ENCODE measurements at places on chromosomes 5 and 9. TPM values are rescaled to one million over a fixed set of nuclear protein-coding genes. Genes with fewer than 3 reads are reported as not detected.

- no peak for DNase-seq
Measured at GRCh38 chr5:171700318-171700912, 85.2 kb upstream of the SMIM23 start.

DNA sequence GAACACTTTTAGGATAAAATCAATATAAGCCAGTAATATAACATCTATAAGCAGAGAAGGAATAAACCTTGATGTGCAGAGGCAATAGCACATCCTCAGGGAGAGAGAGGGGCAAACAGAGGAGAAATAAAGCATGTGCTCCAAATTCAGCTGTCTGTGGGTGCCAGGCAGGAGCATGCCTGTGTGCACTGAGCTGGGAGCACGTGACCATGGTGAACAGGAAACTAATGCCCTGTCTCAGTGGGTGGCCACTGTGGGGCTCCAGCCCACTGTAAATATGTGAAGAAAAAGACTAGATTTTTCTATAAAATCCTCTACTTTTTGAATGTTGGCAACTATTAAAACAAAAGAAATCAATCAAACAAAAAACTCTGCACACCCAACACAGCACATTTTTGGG lies 55.3 kb downstream of the FYB1 start:
- DNase-seq: no peak

GRCh38 chr5:2701592-2701991 lies 49.9 kb downstream of the IRX2 start:
- DNase-seq: no peak

Gene TAF11L6
- not detected for total RNA-seq

- no peak for DNase-seq
Measured at GRCh38 chr5:64457846-64458245, 48.0 kb upstream of the RGS7BP start.

DNA sequence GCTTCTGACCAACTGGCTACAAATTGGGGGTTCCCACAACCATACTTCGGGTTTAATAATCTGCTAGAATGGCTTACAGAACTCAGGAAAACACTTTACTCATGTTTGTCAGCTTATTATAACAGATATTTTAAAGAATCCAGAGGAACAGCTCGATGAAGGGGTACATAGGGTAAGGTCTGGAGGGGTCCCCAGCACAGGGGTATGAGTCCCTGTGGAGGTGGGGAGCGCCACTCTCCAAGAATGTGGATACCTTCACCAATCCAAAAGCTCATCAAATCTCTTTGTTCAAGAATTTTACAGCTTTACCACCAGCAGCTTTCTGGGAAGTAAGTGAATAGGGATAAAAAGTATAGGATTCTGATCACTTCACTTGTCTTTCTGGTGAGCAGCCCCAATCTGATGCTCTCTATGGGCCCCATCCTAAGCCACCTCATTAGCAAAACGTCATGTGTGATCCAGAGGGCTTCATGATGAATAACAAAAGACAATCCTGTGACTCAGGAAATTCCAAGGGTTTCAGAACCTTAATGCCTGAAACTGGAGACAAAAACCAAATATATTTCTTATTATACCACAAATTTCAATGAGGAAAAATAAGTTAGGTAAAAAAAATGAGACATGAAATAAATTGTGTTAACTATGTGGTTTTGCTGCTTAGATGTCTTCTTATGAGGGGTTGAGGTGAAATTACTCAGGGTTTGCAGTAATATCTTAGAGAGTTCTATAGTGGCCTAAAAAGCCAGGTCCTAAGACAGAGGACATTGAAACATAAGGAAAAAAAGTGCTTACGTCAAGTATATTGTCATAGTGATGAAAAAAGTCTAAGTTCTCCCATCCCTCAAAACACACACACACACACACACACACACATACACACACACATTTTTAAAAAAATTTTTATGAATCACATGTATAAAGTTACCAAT lies 290.5 kb downstream of the ANXA1 start:
- no peak for DNase-seq

DNA sequence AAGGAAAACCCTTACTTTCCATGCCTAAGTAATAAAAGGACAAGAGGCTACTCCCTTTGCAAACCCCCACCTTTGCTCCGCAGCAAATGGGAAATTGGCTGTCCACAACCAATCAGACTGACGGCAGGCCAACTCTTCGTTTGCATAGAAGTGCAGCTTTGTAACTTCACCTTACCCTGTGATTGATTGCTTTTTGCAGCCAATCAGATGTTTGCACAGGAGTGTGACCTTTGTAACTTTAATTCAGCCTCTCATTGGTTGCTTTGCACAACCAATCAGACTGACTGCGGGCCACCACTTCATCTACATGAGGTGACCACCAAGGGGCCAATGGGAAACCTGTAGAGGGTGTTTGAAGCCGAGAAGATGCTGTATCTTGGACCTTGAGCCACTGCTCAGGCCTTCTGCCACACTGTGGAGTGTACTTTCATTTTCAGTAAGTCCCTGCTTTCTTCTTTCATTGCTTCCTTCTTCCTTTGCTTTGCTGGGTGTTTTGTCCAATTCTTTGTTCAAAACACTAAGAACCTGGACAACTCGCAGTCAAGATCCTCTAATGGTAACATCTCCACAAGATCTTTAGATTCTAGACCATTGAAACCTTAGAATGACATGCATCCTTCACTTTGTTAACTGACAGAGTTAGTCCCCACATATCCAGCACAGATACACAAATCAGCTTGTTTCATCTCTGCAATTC lies 51.3 kb upstream of the FREM1 start:
- DNase-seq: no peak

Gene GRIN1
- not detected for total RNA-seq

DNA sequence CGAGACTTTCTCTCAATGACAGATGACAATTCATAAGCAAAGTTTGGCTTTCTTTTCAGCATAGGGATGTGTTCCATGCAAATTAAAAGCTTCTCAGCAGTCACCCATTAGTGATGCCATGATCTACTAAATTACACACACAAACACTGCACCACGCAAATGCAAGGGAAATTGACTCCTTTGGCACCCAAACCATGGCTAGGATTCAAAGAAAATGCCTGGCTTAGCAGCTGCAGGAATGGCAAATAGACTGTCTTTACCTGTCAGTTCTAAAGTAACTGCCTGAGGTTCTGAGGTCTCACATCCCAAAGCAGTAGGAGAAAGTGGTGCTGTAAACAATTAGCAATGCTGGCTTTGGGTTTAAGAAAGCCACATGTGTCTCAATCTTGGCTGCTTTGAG lies 108.6 kb upstream of the ATP10B start:
- DNase-seq: no peak

Gene DMRT3
- not detected for total RNA-seq

DNA sequence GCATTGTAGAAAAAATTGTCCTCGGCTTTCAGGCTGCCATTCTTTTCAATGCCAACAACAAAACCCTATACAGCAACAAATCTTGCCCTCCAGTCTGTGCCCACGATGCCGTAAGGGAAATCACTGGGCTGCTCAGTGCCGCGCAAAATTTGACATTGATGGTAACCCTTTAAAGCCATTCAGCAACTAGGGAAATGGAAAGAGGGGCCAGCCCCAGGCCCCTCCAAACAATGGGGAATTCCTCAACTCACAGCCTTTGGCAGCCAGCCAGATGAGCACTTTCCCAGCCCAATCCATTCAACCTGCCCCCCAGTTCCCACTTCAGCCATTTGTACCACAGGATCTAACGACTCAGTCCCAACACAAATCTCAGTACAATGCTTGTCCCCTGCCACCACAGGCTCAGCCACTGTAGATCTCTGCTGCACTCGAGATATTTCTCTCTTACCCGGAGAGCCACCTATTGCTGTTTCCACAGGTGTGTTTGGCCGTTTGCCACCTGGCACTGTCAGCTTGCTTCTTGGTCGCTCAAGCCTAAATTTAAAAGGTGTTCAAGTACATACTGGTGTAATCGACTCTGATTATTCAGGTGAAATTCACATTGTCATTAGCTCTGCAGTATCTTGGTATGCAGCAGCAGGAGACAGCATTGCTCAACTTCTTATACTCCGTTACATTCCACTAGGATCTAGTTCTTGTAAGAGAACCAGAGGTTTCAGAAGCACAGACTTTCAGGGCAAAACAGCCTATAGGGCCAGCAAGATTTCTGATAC lies 103.3 kb downstream of the SYK start:
- no peak for DNase-seq

Gene TSLP
- 0.28 TPM for total RNA-seq

Gene SQSTM1
- total RNA-seq: 168 TPM

- peak; percentile 53 for DNase-seq
Measured at GRCh38 chr9:91902475-91903125, 47.4 kb downstream of the ROR2 start.

Gene PCDHB5
- 0.28 TPM for total RNA-seq
